ENCODE measurements at places on chromosomes 1 and 21.

DNA sequence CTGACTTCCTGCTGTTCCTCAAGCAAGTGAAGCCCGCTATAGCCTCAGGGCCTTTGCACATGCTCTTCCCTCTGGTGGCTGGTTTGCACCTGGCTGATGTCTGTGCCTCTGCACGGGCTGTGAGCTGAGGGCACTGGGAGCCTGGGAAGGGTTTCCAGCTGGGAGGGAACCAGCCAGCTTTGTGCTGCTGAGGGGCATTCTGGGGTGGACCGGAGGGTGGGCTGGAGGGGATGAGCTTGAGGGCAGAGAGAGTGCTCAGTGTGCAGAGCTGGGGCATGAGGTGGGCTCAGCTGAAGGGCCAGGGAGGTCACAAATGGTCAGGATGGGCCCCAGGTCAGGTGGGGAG is 305.7 kb downstream of the MATN1 start:
- no peak for DNase-seq

- DNase-seq, result peak; percentile 71
Measured at GRCh38 chr1:226656601-226657277, 82.3 kb downstream of the ITPKB start.

DNA sequence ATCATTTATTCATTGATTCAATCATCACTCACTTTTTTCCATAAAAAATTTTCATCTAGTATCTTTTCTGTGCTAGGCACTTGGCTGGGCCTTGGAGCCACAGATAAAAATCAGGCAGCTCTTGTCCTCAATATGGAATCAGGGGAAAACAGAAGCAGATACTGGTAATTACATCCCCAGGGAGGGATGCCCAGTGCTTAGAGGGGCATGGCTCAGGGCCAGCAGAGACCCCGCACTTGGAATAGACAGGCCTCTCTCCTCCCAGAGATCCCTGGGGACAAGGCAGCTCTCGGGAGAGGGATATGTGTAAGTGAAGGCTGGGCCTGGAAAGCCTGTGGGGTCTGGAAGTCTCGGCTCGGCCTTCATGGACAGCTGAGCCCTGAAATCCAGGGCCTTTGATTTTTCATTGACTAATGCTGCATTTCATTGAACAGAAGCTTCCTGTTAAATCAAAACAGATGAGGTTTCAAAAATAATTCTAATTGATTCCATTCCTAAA is 180.4 kb downstream of the FOXD2 start:
- no peak for DNase-seq

- DNase-seq, result no peak
Measured at GRCh38 chr1:46284597-46285564, 18.5 kb downstream of the LRRC41 start.

DNA sequence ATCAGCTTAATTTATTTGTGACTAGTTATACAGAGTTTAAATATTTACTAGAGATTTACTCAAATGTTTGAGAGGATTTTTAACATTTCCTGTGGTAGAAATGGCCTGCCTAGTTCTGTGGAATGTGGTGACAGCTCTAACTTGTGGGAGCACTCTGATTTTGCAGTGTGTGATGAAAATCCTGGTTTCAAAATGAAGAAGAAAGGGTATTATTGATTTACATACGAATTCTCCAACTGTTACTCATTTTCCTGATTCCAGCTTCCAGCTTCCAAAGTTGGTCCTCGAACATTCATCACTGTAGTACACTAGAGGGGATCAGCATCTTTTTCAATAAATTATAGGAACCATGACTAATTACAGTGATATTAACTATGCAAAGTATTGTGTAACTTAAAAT is 462.7 kb upstream of the PKN2 start:
- DNase-seq, result no peak

DNA sequence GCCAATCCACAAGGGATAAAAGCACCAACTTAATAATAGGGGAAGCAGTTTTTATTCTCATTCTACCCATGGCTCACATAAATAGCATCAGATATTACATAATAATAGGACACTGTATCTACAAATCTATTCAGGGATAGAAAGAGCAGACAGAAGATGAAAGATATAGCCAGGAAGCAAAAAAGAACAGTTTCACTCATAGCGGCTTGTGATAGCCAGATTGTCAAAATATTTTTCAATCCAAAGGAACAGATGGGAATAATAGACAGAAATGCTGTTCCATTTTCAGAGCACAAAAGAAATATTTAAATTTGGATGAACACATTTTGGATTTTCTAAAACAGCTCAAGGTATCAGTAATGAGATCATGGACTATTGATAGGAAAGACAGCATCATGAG is 232.5 kb upstream of the GREM2 start:
- DNase-seq, result no peak

DNA sequence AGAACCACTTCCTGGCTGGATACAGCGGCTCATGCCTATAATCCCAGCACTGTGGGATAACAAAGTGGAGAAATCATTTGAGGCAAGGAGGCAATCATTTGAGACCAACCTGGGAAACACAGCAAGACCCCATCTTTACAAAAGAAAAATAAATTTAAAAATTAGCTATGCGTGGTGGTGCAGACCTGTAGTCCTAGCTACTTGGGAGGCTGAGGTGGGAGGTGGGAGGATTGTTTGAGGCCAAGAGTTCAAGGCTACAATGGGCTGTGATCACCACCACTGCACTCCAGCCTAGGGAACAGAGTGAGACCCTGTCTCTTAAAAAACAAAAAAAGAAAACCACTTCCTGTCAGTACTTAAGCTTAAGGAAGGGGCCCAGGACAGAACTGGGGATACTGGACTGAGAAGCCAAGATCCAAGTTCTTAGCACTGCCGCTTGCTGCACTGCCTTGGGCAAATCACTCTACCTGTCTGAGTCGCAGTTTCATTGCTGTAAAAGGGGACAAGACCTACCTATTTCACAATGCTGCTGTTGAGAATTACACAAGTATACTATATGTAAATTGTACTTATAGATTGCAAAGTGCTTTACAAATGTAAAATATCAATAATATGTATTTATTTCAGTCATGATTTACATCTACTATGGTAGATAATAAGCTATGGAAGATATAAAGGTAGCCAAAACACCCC is 154.9 kb downstream of the RERE start:
- no peak for DNase-seq

All from NCI-H2081 treated with DMSO at 0.1 percent for 48 hours (cell line).